ENCODE measurements at places on chromosomes 12 and 14. TPM values are rescaled to one million over a fixed set of nuclear protein-coding genes. Genes with fewer than 3 reads are reported as not detected.

The KRT77 gene
- not detected for polyA plus RNA-seq

The SERPINA12 gene
- not detected for polyA plus RNA-seq

The SLC6A15 gene
- 0.03 TPM for polyA plus RNA-seq

The LRIG3 gene
- 1.7 TPM for polyA plus RNA-seq

DNA sequence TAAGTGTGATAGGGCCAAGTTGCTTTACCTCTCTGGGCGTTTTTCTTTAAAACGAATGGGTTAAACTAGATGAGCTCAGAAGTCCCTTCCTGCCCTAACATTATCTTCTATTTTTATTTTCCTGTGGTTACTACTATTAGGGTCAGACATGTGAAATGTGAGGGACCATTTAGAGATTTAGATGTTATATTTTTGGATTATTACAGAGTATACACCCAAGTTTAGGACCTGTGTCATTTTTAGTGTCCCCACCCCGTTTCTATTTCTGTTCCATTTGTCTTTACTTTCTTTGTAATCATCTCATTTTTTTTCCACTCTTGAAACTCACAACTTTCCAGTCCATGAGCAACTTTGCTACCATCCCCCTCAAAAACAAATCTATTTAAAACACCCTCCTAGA lies 56.3 kb downstream of the SLC4A8 start:
- DNase-seq = no peak

- DNase-seq = no peak
Observed at GRCh38 chr14:81454572-81455218, 54.6 kb upstream of the STON2 start.

- DNase-seq = no peak
Observed at GRCh38 chr14:58587271-58587670, 50.5 kb upstream of the DACT1 start.

- DNase-seq = no peak
Observed at GRCh38 chr14:30440961-30441360, 118.0 kb upstream of the G2E3 start.

DNA sequence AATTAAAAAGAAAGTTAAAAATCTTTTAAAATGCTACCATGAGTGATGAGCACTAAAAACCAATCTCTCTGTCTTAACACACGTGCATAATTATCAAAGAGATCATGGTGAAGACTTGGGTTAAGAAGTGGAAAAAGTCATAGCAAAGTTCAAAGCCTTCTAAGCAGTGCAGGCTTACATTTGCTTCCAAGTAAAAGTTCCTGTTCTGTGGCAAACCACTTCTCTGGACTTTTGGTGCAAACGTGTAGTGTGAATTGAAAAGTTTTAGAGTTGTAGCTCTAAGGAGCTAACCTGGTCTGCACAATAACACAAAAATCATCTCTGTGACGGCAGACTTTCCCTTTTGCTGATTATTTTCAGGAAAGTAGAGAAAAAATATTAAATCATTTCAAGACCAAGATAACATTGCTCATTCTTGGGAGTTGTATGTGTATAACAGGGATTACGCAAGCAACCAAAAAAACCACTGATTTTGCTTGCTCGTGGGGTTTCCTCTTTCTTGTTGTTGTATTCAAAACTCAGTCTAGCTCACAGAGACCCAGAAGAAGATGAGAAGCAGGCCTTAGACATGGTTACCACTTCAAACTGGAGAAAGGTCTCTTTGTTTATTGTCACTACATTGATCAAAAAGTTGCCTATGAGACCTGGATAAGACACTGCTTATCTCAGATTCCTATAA lies 2.3 kb upstream of the GLIPR1 start:
- no peak for DNase-seq

DNA sequence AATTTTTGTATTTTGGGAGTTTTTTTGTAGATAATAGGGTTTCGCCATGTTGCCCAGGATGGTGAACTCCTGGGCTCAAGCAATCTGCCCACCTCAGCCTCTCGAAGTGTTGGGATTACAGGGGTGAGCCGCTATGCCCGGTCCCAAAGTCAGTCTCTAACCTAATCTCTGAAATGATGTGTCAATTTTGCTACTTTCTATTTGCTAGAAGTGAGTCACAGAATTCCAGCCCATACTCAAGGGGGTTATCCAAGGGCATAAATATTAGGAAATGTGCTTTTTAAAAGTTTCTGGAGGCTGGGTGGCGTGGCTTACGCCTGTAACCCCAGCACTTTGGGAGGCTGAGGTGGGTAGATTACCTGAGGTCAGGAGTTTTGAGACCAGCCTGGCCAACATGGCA lies 40.5 kb downstream of the RESF1 start:
- DNase-seq = no peak

DNA sequence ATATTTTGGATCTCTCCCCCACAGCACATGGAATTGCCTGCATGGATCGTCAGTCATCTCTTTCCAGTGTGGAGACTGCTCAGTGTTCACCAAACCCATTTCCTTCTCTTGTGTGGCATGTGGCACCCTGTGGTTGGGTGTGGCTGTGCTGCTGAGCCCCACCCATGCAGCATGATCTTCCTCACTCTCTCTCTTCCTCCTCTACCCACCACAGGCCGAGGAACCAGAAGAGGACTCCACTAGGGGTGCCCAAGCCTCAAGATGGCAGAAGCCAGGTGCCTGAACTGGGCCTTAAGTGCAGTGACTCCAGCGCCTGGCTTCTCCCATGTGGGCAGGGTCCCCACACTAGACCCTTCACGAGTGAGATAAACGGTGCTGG lies 66.8 kb upstream of the GPR68 start:
- DNase-seq = no peak

Measured in psoas muscle (tissue), 8 donors.